Stimulated activated CD4-positive, alpha-beta T cell treated with anti-CD3 and anti-CD28 coated beads, Interleukin-4, amount 100 ng/mL, for 24 hours (primary cell): ENCODE measurements at places on chromosomes 6 and 20.

DNA sequence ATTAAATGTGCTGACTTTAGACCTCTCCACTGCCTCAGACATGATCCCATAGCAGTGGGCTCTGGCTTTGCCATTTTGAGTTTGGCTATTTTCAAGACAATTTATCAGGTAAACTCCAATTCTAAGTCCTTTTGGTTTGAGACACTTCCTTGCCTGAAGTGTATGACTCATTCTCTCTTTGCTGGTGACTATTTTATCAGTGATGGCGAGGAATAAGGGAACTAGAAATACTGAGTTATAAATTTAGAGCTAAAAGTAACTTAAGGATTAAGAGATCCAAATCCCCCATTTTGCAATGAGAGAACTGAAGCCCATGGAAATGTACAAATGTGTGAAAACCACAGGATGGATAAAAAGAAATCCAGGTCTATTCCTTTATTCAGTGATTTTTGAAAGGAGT, 30.9 kb upstream of the CD83 start:
- DNase-seq, result no peak

GRCh38 chr6:3061501-3061941, 6.8 kb upstream of the RIPK1 start:
- no peak for DNase-seq

GRCh38 chr6:52245425-52245824, 1.1 kb upstream of the IL17F start:
- DNase-seq, result no peak

- DNase-seq, result no peak
Observed at GRCh38 chr6:163530406-163530805, 115.9 kb downstream of the QKI start.

DNA sequence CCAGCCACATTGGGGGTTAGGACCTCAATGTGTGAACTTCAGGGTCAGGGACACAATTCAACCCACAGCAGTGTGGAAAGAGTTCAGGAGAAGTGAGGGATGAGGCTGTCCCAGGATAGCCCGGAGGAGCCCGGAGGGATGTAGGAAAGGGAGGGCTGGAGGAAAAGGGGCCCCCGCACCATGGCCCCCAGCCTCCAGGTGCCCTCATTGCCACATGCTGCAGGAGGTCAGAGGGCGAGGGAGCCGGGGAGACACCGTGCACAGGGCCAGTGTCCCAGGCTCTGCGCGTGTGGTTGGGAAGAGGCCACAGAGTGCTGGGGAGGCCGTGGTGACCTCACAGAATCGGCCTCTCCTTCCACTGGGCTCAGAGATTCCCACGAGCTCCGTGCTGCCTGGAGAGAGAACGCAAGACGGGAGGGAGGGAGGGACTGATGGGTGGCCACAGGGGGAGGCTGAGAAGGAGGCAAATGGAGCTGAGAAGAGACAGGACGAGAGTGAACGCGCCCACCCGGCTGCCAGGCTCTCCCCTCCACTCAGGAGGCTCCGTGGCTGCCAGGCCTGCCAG, 215.1 kb downstream of the DLL1 start:
- DNase-seq, result no peak

DNA sequence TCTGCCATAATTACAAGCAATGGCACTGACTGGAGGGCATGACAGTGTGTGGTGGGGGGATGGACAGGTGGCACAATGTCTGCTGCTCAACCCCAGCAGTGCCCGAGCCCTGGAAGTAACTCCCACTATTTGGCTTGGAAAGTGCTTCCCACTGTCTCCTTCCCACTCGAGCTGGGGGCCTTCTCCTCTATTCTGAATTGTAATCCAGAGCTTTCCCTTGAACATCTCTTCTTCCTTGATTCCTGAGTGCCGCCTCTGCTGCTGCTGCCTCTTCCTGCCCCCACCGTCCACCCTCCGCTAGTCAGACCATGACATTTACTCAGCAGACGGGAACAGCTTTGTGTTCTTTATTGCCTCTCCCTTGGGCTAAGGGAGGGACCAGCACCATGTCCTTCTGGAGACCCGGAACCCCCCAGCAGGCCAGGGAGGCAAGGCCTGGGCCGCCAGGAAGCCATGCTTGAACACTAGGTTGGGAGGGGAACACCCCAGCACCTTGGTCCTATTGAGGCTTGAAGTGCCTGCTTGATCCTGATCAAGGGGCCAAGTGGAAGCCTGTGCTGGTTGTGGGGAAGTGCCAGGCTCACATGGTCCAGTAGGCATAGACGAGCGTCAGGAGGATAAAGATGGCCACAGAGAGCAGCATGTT, 17.0 kb downstream of the CCDC167 start:
- DNase-seq, result no peak

- DNase-seq, result no peak
Observed at GRCh38 chr6:83757021-83757420, 48.1 kb upstream of the SNAP91 start.

DNA sequence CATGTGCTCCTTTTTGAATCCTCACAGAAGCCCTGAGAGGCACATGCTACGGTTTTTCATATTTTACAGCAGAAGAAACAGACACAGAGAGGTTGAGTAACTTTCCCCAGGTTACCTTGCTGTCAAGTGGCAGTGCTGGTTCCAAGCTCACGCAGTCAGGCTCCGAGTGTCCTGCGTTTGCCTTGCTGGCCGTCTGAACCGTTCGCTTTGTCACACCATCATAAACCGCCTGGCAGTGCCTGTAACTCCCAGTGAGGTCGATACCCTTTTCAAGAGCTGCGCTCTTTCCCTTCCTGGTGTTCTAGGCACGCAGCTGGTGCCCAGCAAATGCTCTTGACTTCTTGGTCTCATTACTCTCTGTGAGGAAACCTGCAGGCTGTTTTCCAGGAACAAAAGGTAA, 31.3 kb upstream of the KCNG1 start:
- DNase-seq, result no peak

GRCh38 chr6:127026247-127026646, 92.2 kb upstream of the RSPO3 start:
- DNase-seq, result no peak

GRCh38 chr20:45193331-45193730, 13.5 kb upstream of the SEMG1 start:
- no peak for DNase-seq

DNA sequence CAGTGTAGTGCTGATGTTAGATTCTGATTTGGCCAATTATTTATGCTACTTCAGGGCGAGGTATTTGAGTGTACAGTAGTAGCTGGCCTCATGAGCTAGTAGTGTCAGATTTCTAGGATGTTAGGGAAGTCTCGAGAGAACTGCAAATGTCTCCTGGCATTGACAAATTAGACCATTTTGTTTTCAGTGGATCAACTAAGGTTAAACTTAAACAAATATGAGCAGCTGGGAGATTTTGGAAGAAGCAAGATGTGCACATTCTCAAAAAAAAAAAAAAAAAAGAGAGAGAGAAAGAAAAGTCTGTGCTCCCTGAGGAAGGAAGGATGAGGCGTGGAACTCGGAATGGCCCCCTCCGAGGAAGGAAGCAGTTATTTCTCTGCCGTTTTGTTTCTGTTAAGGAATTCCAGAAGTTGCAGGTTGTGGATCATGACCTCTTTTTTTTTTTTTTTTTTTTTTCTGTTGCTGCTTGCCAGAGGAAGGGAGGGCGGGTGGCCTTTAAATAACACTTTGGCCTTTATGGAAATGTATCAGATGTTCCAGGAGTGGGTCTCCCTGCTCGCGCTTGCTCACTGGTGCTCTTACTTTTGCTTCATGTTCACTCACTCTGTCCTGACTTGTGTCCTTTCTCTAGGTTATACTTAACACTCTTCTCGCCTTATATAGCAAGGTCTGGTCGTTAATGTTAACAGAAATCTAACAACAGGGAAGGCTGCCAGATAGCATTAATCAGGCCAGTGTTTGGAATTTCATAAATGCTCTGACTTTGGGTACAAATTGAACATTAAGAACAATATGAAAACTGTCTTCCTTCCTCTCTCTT, 124.4 kb downstream of the TCP11 start:
- no peak for DNase-seq

GRCh38 chr20:41174782-41175181, 37.4 kb downstream of the PLCG1 start:
- peak; percentile 2 for DNase-seq

DNA sequence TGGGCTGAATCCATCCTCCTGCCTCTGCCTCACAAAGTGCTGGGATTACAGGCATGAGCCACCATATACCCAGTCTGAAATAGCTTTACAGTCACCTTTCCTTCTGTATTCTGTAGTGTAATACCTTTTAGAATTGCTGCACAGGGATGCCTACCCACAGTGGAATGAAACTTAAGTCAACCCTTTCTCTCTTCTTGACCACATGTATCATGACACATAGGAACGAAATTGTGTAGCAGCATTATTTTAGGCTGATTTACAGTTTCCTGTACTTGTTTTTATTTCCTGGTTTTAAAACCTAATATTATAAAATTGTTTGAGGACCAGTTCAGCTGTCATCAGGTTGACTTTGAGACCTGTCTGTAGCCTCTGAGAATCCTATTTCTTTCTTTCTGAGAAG, 297.8 kb downstream of the ZFAND3 start:
- DNase-seq, result no peak

GRCh38 chr20:46118481-46119020, 437 bp downstream of the CD40 start:
- peak; percentile 8 for DNase-seq

- DNase-seq, result no peak
Observed at GRCh38 chr20:4068708-4069107, 53.4 kb upstream of the RNF24 start.

DNA sequence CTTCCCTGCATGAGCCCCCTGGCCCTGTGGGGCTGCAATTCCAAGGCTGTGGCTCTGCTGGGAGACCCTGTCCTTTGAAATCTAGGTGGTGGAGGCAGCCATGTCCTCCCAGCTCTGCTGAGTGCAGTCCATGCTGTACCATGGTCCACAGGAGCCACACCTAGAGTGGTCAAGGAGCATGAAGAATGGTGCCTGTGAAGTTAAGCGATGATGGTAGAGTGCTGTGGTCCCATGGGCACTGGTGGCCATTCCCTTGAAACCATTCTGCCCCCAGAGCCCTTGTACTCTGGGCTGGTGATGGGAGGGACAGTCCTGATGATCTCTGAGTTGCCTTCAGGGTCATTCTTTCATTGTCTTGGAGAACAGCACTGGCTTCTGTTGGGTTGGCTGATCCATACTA, 55.3 kb downstream of the EFCAB8 start:
- DNase-seq, result no peak

GRCh38 chr20:53252002-53252401, 279.8 kb downstream of the TSHZ2 start:
- no peak for DNase-seq

GRCh38 chr6:166485651-166486535, 100.6 kb downstream of the RAMACL start:
- no peak for DNase-seq

- no peak for DNase-seq
Observed at GRCh38 chr6:41642090-41642959, 4.1 kb downstream of the MDFI start.

DNA sequence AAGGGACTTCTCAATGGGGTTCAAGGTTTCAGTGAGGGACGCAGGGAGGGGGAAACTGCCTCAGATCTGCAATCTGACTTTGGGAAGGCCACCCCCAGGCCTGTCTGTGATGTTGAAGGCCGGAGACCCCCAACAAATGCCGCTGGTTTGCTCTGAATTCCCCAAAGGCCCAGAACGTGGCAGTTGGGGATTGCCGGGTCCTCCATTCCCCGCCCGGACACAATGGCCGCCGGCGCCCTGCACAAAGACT, 326 bp upstream of the BCL2L1 start:
- no peak for DNase-seq

GRCh38 chr6:69581581-69581980, 215.2 kb downstream of the LMBRD1 start:
- DNase-seq, result no peak

DNA sequence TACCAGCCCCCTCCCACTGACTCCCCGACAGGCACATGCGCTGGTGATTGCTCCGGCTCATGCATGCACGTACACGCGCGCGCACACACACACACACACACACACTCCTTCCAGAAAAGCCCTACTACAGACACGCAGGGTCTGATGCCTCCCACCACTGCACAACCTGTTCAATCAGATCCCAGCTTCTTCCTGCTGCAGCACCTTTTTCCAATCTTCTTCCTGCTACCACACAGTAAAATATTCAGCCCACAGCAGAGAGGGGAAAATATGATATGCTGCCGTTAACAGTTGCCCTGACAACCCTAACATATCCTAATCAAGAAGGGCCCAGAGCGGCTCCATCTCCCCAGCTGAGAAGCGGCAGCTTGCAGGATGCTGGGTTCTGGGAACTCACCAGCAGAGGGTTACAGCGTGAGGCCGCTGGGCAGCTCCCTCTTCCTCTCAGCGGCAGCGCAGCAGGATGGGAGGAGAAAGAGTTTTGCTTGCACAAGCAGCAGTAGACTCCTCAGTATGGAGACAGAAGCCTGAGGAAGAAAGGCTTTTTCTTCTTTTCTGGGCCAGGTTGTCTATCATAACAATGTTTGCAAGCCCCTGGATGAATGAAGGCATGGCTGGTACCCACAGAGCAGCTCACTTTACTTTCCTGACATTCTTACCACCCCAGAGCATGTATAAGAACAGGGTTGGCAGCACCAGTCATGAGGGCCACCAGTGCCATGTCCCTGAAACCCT, 23.9 kb downstream of the MAP7 start:
- peak; percentile 8 for DNase-seq

GRCh38 chr6:130029163-130029562, 10.8 kb downstream of the L3MBTL3 start:
- DNase-seq, result peak; percentile 29

DNA sequence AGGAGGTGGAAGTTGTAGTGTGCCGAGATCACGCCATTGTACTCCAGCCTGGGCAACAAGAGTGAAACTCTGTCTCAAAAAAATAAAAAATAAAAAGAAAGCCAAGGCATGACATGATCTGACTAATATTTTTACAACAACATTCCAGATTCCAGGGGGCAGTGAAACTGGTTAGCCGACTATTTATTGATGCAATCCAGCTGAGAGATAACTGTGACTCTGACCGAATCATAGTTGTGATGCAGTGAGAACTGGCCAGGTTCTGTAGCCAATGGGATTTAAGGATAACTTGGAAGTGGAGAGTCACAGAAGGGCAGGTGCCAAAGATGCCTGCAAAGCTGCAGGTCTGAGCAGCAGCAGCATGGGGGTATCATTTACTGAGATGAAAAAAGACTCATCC, 82.9 kb upstream of the TSHZ2 start:
- DNase-seq, result no peak

GRCh38 chr6:71224011-71224410, 64.6 kb upstream of the OGFRL1 start:
- no peak for DNase-seq
